ENCODE measurements at places on chromosomes 2 and 18.

- DNase-seq = no peak
Observed at GRCh38 chr2:11542275-11542819, 8.5 kb downstream of the GREB1 start.

- DNase-seq = no peak
Observed at GRCh38 chr2:18855027-18855426, 265.7 kb upstream of the NT5C1B start.

- no peak for DNase-seq
Observed at GRCh38 chr18:3092727-3093126, 79.8 kb upstream of the LPIN2 start.

GRCh38 chr2:62852254-62852653 is 146.7 kb downstream of the EHBP1 start:
- DNase-seq = no peak

DNA sequence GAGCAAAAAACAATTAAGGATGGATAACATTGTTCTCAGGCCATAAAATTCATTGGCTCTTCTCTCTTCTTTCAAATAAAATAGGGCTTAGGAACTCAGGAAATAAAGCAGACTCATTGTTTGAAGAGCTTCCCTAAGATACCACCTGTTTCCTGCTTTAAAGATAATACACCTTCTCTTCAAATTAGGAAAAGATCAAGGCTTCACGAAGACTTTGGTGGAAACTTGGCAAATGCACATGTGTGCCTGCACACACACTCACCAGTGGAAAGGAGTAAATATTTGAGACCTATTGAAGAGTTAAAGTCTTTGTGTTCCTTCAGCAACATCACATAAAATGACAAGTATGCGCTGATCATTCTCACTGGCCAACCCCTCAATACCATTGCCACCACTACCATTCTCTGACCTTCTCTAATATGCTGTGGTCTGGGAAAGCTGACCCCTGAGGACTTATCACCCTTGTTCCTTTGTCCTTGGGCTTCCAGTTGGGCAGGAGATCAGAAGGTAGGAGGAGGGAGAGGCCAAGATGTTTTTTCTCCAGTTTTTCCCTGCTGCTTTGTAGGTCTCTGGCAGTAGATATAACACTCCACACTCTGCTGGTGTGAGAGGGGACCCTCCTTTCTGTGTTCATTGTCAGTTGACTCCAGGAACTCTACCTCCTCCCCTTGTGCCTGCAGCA is 53.5 kb upstream of the SPOPL start:
- no peak for DNase-seq

GRCh38 chr2:209351636-209352035 is 72.2 kb upstream of the MAP2 start:
- no peak for DNase-seq

- DNase-seq = no peak
Observed at GRCh38 chr2:120365236-120365793, 19.4 kb downstream of the INHBB start.

GRCh38 chr2:8597559-8598225 is 84.2 kb upstream of the ID2 start:
- DNase-seq = no peak

DNA sequence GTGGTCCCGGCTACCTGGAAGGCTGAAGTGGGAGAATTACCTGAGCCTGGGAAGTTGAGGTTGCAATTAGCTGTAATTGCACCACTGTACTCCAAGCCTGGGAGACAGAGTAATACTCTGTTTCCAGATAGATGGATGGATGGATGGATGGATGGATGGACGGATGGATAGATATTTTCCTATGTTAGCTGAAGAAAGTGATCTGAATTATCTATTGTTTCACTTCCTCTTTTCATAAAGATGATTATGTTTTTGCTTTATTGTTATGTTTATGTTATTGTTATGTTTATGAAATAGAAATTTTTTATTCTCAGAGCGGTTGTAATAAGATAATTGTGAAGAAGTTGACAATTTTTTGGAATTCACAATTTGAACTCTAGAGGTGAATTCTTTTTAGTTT is 33.3 kb upstream of the TTC27 start:
- DNase-seq = no peak

GRCh38 chr18:41842886-41843285 is 112.1 kb upstream of the PIK3C3 start:
- no peak for DNase-seq

DNA sequence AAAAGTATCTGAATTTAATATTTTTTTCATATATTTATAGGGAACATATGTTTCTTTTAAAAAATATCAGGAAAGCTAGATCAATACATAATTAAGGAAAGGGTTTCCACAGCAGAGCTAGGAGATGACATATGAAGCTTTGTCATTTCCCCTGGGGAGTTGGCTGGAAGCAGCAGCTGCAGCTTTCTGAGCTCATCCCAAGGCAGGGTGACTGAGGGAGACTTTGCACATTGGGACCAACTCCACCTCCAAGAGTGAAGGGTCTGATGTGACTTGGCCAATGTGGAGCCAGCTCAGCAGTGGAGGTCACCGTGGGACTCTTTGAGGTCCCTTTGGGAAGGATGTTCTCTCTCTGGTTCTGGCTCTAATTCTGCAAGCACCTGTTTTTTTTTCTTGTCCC is 315.1 kb downstream of the RDH14 start:
- DNase-seq = no peak

- no peak for DNase-seq
Observed at GRCh38 chr2:212640428-212640827, 101.8 kb upstream of the ERBB4 start.

DNA sequence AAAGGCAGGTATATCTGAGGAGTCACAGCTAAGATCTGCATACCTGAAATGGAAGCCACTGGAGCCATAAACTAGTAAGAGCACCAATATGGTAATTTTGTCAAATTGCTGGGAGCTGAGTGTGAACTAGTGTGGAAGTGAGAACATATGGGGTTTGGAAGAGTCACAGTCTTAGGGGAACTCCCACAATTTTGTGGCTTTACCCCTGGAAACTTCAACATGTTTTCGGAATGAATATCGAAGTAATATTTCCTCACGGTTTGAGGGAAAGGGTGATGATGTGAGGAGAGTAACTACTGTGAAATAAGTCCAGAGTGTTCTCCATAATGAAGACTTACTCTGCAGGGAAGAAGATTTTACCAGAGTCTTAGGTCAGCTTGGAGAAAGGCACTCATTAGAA is 565.9 kb downstream of the RIT2 start:
- no peak for DNase-seq

DNA sequence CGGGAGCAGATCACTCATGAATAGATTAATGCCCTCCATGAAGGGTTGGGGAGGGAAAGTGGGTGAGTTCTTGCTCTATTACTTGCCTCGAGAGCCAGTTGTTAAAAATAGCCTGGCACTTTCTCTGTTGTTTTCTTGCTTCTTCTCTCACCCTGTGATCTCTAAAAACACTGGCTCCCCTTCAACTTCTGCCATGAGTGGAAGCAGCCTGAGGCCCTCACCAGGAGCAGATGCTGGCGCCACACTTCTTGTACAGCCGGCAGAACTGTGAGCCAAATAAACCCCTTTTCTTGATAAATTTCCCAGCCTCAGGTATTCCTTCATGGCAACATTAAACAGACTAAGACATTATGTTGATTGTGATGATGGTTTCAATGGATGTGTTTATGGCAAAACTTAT is 307.0 kb downstream of the PIEZO2 start:
- DNase-seq = no peak

- no peak for DNase-seq
Observed at GRCh38 chr18:10100196-10100595, 186.4 kb downstream of the VAPA start.

DNA sequence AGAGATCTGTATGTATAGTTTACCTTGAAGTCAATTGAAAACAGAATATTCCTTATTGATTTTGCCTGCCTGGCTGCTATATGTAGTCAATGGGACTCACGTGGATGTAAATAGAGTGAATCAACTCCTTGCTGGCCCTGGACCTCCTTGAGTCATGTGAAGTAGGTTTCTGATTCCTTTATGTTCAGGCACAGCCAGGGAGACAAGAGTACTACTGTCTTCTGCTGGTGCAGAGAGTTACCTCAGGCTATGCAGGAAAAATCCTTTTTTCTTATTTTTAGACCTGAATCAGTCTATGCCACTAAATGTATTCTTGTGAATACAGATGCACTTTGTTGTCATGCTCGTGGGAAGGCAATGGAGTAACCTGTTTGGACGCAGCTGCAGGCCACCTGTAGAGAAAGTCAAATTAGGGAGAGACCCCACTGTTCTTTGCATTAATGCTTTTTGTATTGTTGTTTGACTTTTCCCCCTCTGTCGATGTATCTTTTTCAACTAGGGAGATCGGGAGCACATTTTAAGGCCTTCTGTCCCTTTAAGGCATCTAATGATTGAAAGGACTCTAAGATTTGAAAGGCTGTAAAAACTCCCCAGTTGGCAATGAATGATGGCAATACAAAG is 473.9 kb downstream of the ARHGAP15 start:
- DNase-seq = peak; percentile 52

GRCh38 chr2:105325389-105325963 is 4.1 kb downstream of the TGFBRAP1 start:
- DNase-seq = no peak

DNA sequence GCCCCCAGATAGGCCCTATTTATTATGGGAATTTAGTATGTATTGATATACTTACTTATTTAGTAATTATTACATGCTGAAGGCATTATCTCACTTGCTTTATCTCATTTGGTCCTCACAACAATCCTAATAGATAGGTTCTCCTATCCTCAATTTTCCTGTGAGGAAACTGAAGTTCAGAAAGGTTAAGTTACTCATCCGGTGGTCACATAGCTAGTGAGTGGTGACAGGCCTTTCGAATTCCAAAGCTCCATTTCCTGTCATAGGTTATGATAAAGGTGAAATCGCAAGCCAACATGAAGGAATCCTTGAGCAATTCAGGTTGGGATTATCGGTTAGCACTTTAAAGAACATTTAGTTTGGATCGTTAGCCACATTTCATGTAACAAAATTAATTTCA is 33.3 kb downstream of the NAB1 start:
- no peak for DNase-seq

GRCh38 chr18:44705075-44705675 is 24.5 kb downstream of the SETBP1 start:
- no peak for DNase-seq

DNA sequence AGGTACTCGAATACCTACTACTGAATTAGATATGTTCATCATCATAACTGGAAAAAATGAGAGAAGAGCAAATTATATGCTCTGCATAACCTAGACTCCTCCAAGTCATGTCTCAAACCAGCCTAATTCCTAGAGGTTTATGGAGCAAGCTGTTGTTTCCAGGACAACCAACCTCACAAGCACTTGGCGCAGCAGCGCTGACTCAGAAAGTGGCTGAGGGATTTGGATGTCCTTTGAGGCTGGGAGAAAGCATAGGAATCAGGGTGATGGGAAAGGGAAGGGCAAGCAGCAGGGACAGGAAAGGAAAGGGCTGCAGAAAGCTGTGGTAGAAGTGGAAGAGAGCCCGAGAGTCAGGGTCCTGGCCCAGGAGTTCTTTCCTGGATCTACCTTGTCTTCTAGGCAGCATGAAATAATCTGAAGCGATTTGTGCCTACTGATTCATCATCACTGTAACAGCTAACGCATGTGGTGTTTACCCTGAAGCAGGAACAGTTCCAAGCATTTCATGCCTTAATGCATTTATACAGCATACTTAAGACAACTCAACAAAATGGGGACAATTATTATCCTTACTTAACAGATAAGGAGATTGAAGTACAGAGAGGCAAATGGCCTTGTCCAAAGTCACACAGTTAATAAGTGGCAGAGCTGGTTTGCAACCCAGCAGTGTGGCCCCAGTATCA is 3.7 kb downstream of the PLEK start:
- DNase-seq = no peak

DNA sequence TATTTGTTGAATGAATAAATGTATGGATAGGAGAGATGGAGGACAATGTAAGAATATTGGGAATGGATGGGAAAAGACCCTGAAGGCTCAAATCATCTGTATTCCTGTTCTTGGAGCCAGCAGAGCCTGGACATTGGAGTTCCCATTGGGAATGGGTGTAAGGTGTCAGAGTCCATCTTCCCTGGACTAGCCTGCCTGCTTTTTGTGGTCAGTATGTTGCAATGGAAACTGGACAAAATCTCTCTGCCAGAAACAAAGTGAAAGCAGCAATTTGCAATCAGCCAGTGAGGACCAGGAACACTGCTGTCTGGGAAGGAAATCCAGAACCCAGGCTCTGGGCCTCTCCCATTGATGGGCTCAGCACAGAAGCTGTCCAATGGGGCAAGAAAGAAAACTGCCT is 83.5 kb upstream of the SKOR2 start:
- DNase-seq = no peak

DNA sequence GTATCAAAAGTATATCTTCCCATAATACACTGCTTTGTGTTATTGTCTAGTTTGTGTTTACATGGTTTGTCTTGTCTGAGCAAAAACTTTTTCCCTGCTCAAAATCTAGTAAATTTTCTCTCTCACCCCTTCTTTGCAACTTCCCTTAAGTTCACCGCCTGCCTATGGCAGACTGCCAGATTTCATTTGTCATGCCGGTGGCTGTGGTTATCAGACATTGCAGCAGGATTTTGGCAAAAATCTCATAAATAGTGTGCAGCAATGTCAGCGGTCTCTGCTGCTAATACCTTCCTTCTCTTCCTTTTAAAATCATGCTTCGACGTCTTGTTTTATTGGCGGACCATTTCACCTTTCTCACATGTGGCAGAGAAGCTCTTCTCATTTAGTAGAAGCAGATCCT is 45.6 kb upstream of the TMEM178A start:
- no peak for DNase-seq

- peak; percentile 95 for DNase-seq
Observed at GRCh38 chr2:17753803-17754663, at the start of the genes GEN1 and SMC6. Gene GEN1 (plus strand): TSS chr2:17754138. CDS start chr2:17759944, 5,806 bp downstream. Gene SMC6 (minus strand): TSS chr2:17753810. CDS start chr2:17745946, 7,864 bp downstream.

DNA sequence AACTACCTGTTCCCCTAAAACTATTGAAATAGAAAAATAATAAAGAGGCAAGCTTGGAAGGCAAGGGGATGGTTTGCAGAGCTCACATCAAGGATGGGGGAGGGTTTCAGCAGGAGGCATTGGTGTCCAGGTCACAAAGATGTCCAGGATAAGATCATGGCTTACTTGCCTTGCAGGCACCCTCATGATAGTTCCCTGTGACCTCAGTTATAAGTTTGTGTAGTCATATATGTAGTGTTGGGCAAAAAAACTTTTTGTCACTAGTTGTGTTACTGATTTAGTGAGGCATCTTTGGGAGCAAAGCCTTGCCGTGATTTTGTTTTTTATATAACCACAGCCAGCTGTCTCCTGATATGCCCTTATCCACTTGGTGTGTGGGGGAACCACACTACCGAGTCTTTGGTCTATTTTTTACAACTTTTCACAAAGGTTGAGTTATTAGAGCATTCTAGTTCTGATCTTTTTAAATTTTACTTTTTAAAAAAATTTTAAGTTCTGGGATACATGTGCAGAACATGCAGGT is 53.3 kb downstream of the IL1R2 start:
- no peak for DNase-seq
